Retina (tissue), 1 donor: ENCODE measurements at places on chromosomes 11 and 22.

DNA sequence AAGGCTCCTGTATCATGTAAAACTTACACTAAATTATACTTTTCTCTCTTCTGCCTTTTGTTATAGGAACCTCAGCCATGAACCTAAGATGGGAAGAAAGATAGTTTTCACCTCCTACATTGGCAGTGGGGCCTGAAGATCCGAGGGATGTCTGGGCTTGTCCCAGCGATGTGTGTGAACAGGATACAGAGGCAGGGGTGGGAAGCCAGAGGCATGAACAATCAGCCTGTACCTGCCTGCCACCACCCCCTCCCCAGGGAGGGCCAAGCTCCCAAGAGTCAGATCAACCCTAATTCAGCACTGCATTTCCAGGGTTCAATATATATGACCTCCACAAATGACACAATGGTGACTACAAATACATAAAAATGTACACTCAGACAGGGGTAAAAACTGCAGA is 9.4 kb downstream of the KIAA0930 start:
- no peak for DNase-seq

- DNase-seq = no peak
Measured at GRCh38 chr11:104968856-104969776, 742 bp upstream of the CASP4 start.

- DNase-seq = no peak
Measured at GRCh38 chr22:40635940-40636379, 559 bp downstream of the MRTFA start.

DNA sequence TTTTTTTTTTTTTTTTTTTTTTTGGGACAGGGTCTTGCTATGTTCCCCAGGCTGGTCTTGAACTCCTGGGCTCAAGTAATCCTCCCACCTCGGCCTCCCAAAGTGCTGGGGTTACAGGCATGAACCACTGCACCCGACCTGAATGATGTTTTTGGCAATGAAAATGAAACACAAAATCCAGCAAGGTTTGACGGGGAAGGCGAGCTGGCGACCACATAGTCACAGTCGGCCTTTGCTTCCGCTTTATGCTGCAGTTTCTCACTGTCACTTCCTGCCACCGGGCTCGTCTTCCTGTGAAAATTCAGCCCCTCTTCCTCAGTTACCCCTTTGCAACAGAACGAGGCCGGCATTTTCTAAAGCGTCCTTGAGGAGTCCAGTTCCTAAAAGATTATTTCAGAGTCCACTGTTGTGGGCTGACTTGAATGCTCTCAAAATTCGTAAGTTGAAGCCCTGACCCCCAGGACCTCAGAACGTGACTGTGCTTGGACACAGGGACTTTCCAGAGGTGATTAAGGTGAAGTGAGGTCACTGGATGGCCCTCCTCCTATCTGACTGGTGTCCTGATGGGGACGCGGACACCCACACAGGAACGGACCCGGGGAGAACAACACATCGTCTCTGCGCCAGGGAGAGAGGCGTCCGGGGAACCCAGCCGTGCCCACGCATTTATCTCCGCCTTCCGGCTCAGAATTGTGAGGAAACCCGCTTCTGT is 2.9 kb upstream of the BID start:
- DNase-seq = no peak

GRCh38 chr11:93757924-93758865 is 16.7 kb downstream of the C11orf54 start:
- no peak for DNase-seq

- DNase-seq = no peak
Measured at GRCh38 chr11:11940551-11940950, 67.9 kb downstream of the DKK3 start.

DNA sequence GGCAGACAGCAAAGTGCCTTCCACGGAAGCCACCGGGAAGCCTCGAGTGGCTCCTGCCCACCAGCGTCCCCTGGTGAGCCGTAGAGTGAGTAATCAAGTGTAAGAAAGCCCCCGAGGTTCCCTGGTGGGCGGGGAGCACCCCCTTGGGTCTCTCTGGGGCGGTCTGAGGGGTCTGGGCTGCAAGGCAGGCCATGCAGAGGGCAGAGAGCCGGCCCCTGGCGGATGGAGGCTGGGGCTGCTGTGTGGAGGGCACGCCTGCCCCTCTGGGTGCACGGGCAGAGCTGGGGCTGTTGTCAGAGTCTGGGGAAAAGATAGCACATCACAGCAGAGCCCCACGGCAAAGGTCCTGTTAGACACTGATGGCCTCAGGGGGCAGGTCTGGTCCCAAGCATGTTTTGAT is 25.7 kb upstream of the MYRF start:
- DNase-seq = no peak

DNA sequence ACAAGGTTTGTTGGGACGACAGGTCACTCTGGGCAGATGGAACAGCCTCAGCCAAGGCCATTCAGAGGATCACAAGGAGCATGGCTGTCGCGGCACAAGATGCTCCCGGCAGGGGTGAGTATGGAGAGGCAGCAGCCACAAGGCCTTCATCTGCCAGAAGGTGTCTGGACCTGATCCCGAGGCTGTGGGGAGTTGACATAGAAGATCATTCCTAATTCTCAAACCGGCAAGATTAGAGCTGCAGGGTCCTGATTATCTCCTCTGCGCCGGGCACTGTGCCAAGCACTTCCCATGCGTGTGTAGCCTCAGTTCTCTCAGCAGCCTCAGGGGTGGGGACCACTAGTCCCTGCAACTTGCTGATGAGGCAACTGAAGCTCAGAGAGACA is 32.3 kb upstream of the RFPL3 start:
- no peak for DNase-seq

DNA sequence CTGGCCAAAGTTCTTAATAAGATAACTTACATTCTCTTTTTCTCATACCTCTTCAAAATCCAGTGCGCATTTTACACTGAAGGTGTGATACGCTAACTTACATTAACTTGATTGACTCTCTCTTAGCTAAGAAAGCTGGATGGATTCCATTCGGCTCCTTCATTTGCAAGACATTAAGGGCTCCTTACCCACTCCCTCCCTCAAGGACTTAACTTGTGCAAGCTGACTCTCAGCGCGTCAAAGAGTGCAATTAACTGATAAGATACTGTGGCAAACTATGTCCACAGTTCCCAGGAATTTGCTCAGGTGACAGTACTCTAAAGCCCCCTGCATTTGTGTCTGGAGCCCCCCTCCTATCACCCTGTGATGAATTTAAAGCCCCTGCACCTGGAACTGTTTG is 6.4 kb upstream of the RFPL1 start:
- DNase-seq = no peak

GRCh38 chr11:46410021-46410420 is 18.4 kb upstream of the CHRM4 start:
- DNase-seq = no peak

DNA sequence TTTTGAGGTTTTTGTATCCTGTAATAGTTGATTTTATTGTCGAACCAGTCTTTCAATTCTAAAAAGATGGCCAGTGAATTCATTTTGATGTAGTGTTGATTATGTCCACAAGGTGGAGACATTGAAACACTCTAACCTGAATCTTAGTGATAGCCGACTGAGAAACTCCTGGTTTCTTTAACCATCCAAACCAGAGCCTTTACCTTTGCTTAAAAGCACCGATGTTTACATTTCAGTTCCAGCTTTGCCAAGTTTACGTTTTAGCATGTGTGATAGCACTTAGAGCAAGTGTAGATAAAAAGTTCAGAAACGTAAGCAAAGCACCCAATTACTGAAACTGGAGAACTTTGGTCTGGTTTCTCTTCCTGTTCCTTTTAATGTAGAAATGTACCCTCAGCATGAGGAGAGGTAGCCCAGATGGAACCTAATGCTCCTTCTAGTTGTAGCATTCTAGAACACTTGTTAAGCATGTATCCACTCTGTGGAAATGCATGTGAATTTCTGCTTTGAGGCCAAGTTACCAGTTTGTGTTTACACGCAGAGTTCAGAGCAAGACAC is 208.6 kb downstream of the DBX1 start:
- DNase-seq = peak; percentile 54
